ENCODE measurements at places on chromosomes 3 and 15.

DNA sequence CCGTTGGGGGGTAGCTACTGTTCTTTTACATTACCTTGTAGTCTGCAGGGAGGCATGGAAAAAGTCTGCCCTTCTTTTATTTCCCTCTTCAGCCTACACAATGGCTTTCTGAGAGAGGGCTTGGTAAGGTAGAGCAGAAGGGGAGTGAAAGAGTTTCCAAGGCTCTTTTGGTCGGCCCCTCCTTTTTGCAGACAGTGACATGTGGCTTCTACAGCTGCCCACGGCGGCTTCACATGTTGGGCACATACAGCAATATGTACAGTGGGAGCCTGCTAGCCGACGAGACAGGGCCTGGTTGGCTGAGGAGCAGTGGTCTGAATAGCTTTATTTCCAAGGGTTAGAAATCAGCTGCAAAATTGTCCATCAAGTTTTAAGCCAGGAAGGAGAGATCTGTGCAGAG, 4.0 kb downstream of the INAFM2 start:
- no peak for DNase-seq

GRCh38 chr15:49827311-49827710, 206.5 kb downstream of the DTWD1 start:
- DNase-seq, result no peak

DNA sequence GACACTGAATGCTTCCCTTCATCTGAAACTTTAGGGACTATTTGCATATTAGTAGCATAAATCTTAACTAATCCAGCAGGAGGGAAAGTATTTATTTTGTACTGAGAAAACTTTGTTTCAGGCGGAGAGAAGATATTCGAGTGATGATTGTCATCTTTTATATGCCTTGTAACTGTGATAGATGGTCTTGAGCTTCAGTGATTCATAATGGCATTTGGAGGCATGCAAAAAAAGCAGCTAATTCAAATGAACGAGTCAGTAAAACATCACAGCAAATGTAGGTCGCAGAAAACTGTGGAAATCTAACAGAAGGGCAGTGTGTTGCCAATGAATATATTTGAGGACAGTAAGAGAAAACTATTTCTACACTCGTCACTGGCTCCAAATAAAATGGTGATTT, 643.7 kb upstream of the NAALADL2 start:
- DNase-seq, result peak; percentile 68

GRCh38 chr3:124469555-124469954, 260.7 kb upstream of the UMPS start:
- no peak for DNase-seq

DNA sequence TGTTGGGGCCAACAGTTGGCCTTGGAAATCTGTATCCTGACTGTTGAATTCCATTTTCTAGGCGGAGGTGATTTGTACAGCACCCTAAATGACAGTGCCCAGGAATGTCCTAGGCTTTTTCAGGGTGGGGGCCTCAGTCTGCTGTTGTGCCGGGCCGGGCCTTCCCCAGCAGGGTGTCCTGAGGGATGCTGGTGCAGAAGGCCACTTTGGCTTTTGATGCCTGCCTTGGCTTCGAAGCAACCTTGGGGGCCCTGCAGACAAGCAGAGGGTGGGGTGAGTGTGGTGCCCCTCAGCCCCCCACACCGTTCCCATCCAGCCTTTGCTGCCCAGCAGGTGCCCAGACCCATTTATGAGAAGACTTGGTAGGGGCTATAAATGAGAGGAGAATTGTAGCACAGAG, 33.0 kb downstream of the SYNM start:
- DNase-seq, result no peak

GRCh38 chr3:120100711-120101110, 6.5 kb upstream of the GSK3B start:
- peak; percentile 76 for DNase-seq

DNA sequence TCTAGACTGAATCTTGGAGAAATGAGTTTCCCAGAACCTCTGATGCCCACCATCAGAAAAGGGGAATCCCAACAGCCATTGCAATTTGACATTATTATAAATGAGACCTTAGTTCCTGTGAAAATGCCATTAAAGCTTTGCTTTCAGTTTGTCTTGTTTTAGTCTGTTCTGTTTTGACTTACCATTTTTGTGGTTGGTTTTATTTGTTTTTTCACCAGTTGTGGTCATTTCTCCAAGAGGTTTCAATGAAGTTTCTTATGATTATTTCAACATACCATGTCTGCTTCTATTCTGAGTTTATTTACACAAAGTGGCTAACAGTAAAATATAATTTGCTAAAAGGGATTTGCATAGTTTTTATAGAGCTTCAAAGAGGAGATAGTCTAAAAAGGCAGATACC, 175.0 kb upstream of the MCTP2 start:
- peak; percentile 80 for DNase-seq

DNA sequence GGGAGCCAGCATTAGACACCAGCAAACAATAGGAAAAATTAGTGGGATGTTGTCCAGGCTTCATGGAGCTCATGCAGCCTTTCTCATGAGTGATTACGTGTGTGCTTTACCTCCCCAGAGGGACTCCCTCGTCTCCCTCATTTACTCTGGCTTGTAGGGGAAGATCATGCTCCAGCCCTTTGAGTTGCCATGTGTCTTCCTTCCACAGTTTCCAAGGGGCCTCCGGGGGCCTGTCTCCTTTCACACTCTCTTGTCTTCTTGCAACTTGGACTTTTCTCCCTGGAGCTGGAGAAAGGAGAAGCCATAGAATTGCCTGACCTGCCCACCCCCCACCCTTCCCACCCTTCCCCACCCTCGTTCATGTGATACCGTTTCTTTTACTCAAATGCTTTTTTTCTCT, 98.7 kb downstream of the FAM43A start:
- no peak for DNase-seq

DNA sequence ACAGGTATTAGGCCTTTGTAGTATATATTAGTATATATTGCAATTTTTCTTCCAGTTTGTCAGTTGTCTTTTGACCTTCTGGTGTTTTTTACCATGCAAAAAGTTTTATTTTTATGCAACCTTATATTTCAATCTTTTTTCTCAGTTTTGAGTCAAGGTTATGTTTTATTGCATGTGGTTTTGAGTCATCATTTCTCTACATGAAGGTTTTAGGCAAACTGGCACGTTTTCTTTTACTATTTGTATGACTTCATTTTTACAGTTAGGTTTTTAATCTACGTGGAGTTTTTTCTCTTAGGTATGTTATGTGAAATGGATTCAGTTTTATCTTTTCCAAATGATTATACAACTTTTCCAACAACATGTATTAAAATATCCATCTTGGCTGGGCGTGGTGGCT, 36.8 kb upstream of the TCAIM start:
- no peak for DNase-seq

DNA sequence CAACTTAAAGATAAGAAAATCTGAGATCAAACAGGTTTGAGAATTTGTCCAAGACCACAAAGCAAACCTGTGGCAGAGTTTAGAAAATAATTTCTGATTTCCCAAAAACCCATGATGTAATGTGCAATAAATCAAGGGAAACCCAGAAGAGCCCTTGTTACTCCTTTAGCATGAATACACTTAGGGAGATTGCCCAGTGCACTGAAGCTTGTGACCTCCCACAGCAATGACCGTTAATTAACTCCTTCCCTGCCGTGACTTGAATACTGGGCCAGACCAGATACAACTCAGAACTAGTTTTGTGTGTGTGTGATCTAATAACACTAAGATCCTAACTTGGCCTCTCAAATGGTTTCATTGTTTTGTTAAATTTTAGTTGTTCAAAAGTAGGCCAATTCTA, 2.5 kb downstream of the PRKAR2A start:
- DNase-seq, result no peak

GRCh38 chr3:46668591-46668990, 24.9 kb downstream of the ALS2CL start:
- no peak for DNase-seq

- peak; percentile 42 for DNase-seq
Measured at GRCh38 chr15:76327191-76328105, 9.1 kb upstream of the ISL2 start.

DNA sequence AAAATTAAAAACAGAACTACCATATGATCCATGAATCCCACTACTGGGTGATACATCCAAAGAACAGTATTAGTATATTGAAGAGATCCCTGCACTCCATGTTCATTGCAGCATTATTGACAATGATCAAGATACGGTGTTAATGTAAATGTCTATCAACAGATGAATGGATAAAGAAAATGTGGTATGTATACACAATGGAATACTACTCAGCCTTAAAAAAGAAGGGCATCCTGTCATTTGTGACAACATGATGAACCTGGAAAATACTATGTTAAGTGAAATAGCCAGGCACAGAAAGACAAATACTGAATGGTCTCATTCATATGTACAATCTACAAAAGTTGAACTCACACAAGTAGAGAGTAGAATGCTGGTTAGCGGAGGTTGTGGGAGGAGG, 16.6 kb downstream of the TTC23 start:
- no peak for DNase-seq

All from fibroblast of skin of back (primary cell).